ENCODE measurements at places on chromosomes 13 and 19. TPM values are rescaled to one million over a fixed set of nuclear protein-coding genes. Genes with fewer than 3 reads are reported as not detected.

DNA sequence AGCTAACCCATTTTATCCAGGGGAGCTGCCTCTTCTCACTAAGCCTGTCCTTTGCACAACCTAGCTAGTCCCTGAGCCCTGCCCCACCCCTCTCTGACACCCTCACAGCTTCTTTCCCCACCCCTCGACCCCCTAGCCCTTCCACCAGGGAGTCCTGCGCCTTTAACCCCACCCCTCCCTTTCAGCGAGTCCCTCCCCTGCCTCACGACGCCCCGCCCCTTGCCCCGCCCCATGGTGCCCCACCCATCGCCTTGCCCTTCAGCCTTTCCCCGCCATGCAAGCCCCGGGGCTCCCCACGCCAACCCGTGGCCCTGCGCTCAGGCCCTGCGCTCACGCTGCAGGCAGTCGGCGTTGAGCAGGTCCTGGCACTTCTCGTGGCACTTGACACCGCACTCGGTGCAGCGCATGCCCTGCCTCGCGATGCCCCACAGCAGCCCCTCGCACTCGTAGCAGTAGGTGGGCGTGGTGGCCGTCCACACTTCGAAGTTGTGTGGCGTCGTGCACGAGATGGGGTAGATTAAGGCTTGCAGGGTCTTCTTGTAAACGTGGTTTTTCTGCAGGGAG, 40.0 kb downstream of the UNC13A start:
- no peak for DNase-seq

DNA sequence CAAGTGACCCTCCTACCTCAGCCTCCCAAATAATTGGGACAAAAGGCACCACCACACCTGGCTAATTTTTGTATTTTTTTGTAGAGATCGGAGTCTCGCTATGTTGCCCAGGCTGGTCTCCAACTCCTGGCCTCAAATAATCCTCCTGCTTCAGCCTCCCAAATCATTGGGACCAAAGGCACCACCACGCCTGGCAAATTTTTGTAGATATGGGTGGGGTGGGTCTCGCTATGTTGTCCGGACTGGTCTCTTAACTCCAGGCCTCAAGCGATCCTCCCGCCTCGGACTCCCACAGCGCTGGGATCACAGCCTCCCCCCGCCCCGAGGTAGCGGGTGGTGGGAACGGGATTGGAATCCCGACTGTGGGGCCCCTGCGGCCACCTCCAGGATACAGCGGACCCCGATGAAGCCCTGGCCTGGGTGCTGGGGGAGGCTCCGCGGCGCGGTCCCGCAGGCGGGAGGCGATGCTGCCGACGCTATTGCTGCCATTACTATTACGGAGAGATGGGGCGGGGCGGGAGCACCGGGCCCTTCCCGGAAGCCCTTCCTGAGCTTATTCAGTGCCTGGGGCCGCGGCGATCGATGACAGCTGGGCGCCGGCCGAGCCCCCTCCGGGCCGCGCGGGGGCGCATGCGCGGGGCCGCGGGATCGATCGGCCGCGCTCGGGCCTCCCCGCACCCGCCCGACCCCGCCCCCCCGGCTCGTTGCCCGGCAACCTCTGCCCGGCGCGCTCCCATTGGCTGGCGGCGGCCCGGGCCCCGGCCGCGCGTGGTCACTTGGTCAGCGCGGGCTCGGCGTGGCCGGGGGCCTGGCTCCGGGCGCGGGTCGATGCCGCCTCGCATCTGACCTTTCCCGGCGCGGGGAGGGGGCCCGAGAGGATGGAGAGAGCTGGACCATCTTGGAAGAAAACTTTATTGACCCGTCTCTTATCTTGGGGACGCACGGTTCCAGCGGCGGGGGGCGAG, 27.9 kb upstream of the ONECUT3 start:
- DNase-seq = peak; percentile 57

- DNase-seq = peak; percentile 57
Observed at GRCh38 chr19:20162821-20163220, 4.2 kb upstream of the ZNF486 start.

DNA sequence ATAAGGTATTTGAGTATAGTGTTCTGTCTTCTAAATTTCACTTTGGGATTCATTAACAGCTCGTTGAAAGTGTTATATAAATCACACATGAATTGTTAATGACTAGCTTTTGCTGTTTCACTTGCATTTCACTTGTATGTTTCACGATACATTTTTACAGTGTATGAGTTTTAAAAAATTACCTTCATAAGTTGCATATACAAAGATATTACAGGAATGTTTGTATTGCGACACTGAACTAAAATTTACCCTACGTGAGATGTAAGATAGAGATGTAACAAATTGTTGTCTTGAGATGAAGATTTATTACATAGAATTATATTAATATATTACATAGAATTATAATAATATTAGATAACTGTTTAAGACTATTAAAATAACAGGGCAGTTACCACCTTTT, 1.5 kb downstream of the CDC16 start:
- no peak for DNase-seq

- no peak for DNase-seq
Observed at GRCh38 chr13:78410164-78410563, 193.2 kb downstream of the POU4F1 start.

GRCh38 chr13:50149214-50149613, 134.0 kb downstream of the KCNRG start:
- no peak for DNase-seq

- DNase-seq = no peak
Observed at GRCh38 chr19:56547535-56547934, 8.8 kb downstream of the ZFP28 start.

- peak; percentile 64 for DNase-seq
Observed at GRCh38 chr19:55206664-55207500, 2.4 kb downstream of the PTPRH start.

DNA sequence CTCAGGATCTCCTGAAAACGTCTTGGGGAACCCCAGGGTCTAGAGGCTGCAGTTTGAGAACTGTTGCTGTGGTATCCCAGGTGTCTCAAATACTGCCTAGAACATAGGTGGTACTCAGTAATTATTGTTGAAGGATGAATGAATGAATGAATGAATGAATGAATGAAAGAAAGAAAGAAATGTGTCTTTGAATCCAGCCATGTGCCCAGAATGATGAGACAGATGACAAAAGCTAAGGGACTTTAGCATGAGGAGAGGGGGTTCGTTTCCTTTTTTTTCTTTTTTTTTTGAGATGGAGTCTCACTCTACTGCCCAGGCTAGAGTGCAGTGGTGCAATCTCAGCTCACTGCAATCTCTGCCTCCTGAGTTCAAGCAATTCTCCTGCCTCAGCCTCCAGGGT, 7.8 kb downstream of the LSR start:
- no peak for DNase-seq

GRCh38 chr19:16285769-16286498, 38.7 kb upstream of the KLF2 start:
- no peak for DNase-seq

GRCh38 chr19:33767898-33768413, 28.7 kb upstream of the KCTD15 start:
- DNase-seq = peak; percentile 48

DNA sequence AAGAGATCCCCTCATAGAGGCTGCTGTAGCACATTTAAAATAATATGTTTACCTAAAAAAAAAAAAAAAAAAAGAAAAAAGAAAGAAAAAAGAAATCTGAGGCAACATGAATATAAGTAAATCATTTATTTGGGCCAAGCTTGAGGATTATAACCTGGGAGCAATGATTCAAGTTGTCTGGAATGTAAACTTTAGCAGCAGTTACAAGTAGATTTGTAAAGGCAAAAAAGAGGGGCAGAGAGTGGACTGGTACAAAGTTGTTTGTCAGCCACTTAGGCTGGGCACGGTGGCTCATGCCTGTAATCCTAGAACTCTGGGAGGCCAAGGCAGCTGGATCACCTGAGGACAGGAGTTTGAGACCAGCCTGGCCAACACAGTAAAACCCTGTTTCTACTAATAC, 11.3 kb downstream of the ZNF43 start:
- no peak for DNase-seq

GRCh38 chr13:45328661-45329111, 12.3 kb downstream of the TPT1 start:
- no peak for DNase-seq

DNA sequence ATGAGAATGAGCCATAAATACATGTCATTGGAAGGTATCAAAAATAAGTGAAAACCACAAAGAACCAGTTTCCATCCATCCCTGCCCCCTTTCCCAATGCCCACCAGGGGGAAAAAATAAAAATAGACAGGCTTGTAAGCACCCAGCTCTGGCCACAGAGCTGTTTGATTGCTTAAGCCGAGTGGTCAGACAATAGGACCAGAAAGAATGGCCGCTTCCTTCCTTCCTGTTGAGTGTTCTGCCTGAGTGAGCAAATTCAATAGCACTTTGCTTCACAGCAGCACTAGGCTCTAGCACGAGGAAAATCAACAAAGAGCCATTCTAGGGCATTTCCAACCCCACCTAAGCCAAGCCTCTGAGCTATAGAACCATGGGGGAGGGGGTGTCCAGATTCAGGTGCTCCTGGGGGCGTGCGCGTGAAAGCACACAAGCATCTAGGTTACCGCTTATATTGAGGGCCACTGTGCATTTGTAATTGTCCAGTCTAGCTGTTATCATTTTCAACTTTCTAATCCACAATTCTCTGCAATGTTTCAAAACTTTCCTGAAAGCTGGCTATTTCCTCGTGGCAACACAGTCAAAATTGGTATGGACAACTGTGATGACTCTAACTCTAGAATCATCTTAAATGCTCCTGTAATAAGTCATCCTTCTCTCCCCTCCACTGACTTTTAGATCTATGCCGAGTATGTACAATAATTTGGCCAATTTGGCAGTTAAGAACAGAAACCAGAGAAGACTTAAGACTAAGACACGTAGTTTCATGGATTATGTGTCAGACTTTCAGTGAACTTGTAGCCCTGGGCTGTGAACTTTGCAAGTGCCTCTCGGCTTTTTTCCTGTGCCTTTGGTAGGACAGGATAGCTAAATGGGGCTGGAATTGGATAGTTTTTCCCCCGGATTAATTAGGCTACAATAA, 64.3 kb downstream of the SPRY2 start:
- no peak for DNase-seq

GRCh38 chr19:30235946-30236345, 136.2 kb upstream of the ZNF536 start:
- DNase-seq = no peak

- DNase-seq = no peak
Observed at GRCh38 chr13:79647533-79647932, 166.6 kb downstream of the NDFIP2 start.

- DNase-seq = no peak
Observed at GRCh38 chr13:77902319-77902963, 16.2 kb downstream of the EDNRB start.

DNA sequence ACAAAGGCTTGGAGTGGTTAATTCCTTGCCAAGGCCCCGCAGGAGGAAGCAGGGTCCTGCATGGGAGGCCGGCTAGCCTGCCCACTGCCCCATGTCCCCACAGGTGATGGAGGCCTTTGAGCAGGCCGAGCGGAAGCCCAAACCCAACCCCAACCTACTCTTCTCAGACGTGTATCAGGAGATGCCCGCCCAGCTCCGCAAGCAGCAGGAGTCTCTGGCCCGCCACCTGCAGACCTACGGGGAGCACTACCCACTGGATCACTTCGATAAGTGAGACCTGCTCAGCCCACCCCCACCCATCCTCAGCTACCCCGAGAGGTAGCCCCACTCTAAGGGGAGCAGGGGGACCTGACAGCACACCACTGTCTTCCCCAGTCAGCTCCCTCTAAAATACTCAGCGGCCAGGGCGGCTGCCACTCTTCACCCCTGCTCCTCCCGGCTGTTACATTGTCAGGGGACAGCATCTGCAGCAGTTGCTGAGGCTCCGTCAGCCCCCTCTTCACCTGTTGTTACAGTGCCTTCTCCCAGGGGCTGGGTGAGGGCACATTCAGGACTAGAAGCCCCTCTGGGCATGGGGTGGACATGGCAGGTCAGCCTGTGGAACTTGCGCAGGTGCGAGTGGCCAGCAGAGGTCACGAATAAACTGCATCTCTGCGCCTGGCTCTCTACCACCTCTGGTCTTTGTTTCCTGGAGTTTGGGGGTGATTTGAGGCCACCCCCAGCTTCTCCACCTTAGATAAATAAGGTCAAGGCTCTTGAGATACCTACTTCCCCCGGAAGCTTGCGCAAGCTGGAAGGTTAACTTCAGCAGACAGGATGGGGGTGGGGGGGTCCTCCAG, 2.6 kb downstream of the B3GNT8 start:
- DNase-seq = no peak

DNA sequence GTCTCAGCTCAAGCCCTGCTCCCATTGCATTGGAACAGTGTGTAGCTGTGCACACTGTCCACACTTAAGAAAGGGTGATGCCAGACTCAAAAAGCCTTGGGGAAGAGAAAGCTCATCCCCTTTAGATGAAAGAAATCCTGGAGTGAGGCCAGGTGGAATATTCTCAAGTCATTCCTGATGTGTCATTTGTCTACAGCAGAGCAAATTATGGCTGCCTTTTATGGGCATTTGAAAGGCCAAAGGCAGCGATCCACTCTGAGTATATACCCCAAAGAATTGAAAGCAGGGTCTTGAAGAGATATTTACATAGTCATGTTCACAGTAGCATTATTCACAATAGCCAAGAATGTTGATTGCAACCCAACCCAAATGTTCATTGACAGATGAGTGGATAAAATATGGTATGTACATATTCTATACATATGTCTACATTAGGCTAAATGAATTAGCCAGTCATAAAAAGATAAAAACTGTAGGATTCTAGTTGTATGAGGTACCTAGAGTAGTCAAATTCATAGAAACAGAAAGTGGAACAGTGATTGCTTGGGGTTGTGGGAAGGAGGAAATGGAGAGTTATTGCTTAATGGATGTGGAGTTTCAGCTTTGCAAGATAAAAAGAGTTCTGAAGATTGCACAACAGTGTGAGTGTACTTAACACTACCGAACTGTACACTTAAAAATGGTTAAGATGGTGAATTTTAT, 214.9 kb downstream of the KCNRG start:
- no peak for DNase-seq

DNA sequence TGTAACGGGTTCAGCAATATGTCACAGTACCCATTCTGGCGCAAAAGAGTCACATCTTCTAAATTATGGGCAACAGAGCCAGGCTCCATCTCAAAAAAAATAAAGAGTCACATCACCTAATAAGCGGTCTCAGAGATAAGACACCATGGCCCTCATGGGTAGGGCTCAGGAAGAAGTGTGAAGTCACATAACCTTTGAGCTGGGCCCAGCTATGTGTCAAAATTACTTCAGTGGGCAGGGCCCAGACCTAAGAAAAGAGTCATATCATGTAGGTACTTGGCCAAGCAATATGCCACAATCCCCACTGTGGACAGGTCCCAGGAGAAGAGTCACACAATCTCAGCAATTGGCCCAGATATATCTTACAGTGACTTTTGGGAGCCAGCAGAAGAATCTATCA, 11.4 kb upstream of the ZNF91 start:
- DNase-seq = no peak

- DNase-seq = no peak
Observed at GRCh38 chr13:102677122-102677521, 17.7 kb downstream of the METTL21C start.

GRCh38 chr19:49387936-49388372, at the start of gene KASH5:
Gene KASH5, plus strand, starts transcription at chr19:49388249. Its CDS starts 2,635 bp downstream, at chr19:49390884.
- DNase-seq = peak; percentile 92

GRCh38 chr13:64078480-64078936, 2662.9 kb upstream of the PCDH20 start:
- DNase-seq = no peak

- DNase-seq = no peak
Observed at GRCh38 chr19:58531034-58531840, 11.6 kb upstream of the ZBTB45 start.

GRCh38 chr13:40550130-40550529, 116.3 kb downstream of the FOXO1 start:
- DNase-seq = no peak

NXNL1 gene
- not detected for total RNA-seq

TNFSF13B gene
- total RNA-seq = 9.3 TPM

ZNF30 gene
- 2.7 TPM for total RNA-seq

F10 gene
- total RNA-seq = not detected

SIGLEC8 gene
- not detected for total RNA-seq

ATP7B gene
- 0.80 TPM for total RNA-seq

NKG7 gene
- total RNA-seq = 1,014 TPM
